ENCODE measurements at places on chromosomes 2 and 18.
A peak's percentile ranks its signal among the peaks of the same experiment; 100 is the strongest.

- DNase-seq = no peak
Observed at GRCh38 chr2:215439980-215440512, 4.2 kb upstream of the FN1 start.

DNA sequence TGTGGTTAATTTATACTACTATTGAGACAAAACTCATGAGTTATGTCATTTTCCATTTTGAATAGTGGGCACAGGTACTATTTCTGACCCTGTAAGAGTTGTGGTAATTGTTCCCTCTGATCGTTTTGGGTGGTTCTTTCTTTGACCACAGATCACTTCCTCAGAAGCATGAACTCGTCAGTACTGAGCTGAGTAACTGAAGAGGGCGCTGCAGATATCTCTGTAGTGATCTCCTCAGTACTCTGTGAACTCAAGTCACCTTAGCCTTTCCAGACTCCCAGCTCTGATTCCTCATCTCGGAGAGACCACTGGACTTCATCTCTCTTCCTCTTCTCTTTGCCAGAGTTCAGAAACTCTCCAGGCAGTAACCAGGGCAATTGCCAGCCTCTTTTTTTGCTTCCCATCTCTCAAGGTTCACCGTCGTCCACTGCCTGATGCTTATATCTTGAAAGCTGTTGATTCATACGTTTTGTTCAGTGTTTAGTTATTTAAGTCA lies 9.4 kb upstream of the IL1RL1 start:
- DNase-seq = peak; percentile 49

GRCh38 chr2:17479875-17480274 lies 38.4 kb downstream of the RAD51AP2 start:
- no peak for DNase-seq

DNA sequence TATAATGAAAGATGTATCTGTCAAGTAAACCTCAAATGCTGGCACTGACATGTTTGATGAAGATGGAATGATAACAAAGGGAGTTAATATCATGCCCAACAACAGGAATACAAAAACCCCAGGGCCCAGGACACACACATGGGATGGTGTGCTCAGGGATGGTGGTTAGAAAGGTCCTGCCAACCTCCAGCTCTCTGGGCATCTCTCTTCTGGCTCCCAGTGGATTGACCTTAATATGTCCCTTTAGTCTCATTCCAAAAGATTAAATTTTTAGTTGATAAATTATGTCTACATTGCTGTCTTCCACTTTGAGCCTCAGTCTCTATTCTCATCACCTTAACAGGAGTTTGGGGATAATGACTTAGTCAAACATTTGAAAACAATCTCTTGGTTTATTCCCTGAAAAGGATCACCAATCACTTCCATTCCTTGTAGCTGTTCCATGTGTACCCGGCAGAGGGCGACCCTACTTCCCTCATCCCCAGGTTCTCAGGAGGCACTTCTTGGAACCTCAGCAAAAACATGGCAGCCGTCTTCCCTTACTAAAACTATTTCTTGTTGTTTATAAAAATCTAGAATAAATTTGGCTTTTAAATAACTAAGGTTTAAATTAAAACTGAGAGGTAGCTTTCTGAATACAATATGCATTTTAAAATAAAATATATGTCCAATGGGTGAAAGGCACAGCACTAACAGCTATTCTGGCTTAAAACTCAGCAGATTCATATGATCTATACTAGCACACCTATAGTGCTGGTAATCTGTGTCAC lies 29.6 kb downstream of the MCEE start:
- DNase-seq = peak; percentile 62

DNA sequence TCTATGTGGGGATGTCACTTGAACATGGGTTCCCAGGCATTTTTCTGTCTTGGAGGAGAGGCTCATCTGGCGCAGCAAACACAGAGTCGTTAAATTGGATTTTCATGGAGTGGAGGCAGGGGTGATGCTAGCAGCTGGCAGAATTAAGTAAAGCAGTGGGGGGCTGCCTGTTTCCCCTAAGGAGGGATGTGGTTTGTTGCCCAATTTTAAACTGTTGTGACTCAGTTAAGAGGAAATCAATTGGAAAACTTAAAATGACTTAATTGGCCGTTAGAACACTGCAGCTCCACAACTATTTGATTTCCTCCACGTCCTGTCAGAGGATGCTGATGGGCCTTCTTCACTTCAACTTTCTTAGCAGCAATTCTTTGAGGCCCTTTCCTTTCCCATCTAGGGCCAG lies 354.1 kb upstream of the ATP5MC3 start:
- no peak for DNase-seq

- no peak for DNase-seq
Observed at GRCh38 chr18:43978174-43978573, 700.9 kb upstream of the SYT4 start.

GRCh38 chr2:38178556-38179419 lies 102.8 kb upstream of the CYP1B1 start:
- no peak for DNase-seq

GRCh38 chr2:239927424-239927981 lies 97.6 kb downstream of the NDUFA10 start:
- DNase-seq = peak; percentile 24

GRCh38 chr2:174836377-174836994 lies 72.2 kb upstream of the CHRNA1 start:
- no peak for DNase-seq

DNA sequence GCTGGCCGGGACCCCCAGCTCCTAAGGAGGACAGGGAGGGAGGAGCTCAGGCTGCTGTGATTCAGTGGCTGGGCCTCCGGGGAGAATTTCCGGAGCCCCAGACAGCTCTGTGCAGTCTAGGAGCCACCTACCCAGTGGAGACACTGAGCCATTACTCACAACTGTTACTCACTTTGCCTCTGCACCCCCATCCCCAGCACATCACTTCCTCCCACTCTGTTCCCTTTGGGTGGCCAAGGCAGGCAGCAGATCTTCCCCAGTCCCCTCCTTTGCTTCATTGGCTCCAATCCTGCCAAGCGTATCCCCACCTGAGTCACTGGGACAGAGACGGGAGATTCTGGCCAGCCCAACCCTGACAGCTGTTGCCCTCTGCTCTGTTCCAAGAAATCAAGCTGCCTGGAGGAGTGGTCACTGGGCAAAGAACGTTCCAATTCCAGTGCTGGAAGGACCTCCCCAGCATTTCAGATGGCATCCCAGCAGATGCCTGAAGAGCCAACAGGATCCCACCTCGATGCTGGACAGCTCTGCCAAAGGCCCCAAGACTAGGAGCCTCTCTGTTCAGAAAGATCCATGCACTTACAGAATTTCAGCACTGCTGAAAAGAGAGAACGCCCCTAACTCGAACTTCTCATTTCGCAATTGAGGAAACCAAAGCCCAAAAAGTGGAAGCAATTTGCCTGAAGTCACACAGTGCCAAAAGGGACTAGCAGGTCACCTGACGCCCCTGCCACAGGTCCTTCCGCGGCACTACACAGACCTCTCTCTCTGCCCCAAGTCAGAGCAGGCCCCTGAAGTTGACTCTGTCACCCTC lies 68.3 kb downstream of the TNS1 start:
- no peak for DNase-seq

DNA sequence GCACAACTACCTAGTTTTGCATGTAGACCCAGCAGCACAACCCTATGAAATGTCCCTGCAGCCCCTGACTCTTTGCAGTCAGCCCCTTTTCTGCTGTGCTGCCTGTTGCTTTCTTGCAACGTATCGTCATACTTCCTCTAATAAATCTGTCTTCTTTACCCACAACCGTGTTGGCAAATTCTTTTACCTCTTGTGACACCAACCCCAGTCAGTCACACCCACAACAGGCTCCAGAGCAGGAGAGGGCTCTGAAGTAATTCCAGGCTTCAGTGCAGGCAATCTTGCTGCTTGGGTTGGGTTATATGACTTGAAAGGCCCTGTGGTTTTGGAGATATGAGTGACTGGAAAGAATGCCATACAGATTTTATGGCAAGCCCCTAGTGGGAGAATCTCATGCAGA lies 79.1 kb upstream of the KCNH7 start:
- DNase-seq = no peak

DNA sequence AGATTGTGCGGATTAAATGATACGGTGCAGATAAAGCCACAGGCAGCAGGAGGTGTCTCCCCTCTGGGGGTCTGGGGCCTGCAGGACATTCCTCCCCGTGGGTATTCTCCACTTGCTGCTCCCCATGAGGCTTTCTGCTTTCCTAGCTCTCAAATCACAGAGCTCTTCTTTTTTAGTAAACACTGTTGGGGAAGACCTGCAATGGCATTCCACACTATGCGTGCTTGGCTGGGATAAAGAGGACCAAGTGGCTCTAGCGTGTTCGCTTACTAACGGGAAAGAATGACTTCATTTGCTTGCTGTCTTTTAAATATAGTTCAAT lies 146.5 kb downstream of the DDX1 start:
- no peak for DNase-seq

DNA sequence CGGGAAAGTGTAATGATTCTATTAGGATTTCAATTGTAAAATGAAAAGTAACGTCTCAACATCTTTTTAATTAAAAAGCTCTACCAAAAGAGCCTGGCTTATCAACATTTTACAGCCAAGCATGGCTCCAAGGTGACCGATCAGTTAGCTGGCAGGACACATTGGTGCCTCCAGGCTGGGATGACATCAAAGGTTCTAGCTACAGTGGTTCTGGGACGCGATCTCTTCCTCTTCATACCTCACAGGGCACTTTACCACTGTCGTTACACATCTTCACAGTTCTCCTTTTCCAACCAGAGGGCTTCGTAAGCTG lies 693 bp downstream of the ORC2 start:
- no peak for DNase-seq

- no peak for DNase-seq
Observed at GRCh38 chr18:12029786-12030584, 48.7 kb downstream of the IMPA2 start.

DNA sequence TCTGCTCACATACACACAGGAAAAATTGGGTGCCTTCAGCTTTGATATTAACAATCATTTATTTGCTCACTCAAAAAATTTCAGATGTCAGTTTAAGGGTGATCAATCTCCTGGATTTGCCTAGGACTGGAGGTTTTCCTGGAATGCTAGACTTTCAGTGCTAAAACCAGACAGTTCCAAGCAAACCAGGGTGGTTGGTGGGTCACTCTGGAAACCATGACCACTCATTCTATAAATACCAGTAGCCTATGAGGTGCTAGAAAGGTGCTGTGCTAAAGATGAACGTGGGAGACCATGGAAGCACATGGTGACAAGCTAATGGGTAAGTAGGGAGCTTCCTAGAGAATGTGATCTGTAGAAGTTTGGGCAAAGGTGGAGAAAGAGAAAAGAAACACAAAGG lies 25.4 kb upstream of the STPG4 start:
- no peak for DNase-seq
